NCI-H524 (cell line): ENCODE measurements at places on chromosomes 2 and 18.

GRCh38 chr2:3078684-3079083 lies 298.9 kb downstream of the EIPR1 start:
- DNase-seq, result no peak

DNA sequence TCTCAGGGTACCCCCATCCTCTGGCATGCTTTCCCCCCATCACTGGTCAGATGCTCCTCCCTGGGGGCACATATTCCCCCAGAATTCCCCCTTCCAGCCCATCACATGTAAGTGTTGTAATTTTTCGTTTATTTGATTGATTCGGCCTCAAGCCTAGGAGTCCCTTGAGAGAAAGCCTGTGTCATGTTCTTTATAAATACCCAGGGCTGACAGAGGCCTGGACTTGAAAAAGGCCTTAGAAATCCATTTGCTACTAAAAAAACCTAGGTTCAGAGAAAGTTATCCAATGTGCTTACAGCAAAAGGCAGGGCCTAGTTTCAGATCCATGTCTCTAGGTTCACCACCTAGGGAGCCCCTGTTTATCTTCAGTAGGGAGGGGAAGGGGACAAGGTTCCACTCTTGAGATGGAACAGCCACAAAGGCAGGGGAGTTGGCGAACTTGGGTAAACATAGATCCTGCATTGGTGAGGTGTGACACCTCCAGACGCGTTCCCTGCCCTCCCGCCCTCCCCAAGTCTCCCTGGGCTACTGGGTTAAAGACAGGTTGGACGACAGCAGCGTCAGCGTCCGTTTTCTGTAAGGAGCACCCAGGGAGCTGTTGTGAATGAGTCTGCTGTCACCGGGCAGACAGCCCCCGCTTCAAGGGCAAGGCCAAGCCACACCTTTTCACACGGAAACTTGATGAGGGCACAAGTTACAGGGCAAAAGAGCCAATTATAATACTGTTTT lies 147.8 kb downstream of the EN1 start:
- no peak for DNase-seq

DNA sequence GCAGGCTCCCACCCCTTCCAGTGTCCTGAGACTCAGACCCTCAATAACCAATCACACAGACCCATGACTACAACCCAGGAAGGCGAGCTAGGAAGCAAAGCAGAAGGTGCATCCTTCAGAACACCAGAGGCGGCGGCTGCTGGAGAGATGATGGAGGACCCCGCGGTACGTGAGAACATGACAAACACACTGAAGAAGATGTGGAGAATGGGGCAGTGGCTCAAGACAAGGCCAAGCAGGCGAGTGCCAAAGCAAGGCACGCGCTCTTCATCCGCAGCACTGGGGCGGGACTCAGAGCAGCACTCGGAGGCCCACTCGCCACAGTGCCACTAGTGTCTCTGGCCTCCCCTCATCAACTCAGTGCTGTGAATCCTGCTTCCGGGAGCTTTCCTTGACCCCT lies 13.7 kb downstream of the ERFE start:
- no peak for DNase-seq

DNA sequence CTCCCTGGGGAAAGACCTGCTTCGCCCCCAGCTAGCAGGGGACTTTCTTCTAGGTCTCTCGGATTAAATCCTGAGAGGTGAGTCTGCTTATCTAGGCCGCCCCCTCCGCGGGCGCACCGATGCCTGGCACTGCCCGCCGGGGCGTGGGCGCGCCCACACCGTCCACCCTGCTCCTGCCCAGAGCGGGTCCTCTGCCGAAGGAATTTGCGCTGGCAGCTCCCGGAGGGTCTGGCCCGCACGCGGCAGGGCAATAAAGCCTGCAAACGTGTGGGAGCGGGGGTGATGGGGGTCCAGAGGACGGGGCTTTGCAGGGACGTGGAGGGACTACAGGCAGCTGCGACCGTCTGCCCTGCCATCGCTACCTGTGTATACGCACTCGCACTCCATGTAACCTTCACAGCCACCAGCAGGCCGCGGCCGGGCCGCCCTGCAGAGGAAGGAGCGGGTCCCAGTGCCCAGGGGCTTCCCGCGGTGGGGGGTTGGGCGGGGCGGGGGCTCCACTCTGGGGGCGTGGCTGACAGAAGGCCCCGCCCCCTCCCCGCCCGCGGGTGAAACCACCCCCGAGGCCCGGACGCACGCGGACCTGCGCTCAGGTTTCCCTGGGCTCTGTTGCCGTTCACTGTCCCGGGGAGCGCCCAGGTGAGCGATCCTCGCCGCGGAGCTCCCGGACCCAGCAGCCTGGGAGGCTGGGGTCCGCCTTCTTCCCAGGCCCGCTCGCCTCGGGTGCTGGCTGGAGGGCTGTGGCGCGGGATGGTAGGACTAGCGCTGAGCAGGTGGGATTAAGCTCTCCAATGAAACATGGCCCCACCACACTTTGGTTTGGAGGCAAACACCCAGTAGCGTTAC lies 174.5 kb upstream of the HS6ST1 start:
- DNase-seq, result no peak

DNA sequence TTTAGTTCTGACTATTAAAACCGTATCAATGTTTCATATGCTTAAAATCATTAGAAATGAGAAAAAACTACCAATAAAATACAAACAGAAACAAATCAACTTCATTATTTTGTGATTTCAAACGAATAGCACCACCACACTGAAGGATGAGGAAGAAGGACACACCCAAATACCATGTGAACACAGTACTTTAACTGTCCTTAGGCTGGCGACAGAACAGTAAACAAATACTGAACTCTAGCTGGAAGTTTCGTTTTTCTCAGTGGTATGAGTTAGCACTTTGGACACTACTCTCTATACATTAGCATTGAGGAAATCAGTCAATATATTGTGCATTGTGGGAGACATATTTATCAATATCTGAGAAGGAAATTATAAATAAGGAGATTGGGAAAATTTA lies 202.4 kb upstream of the AGAP1 start:
- no peak for DNase-seq

DNA sequence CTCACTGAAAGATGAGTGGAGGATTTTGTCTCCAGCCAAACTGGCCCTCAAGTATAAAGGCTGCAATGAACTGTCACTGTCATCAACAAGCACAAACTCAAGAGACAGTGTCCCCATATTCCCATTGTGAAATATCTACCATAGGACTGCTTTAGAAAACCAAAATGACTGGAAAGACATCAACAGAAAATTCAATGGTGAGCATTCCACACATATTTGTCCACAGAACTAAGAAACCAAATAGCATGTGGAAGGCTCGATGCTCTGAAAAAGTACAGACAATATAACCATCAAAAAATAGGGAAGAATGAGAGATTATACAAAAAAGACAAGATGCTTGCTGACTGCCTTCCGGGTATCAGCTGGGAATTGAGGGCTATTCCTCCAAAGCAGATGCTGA lies 37.6 kb downstream of the TGFBRAP1 start:
- DNase-seq, result no peak

DNA sequence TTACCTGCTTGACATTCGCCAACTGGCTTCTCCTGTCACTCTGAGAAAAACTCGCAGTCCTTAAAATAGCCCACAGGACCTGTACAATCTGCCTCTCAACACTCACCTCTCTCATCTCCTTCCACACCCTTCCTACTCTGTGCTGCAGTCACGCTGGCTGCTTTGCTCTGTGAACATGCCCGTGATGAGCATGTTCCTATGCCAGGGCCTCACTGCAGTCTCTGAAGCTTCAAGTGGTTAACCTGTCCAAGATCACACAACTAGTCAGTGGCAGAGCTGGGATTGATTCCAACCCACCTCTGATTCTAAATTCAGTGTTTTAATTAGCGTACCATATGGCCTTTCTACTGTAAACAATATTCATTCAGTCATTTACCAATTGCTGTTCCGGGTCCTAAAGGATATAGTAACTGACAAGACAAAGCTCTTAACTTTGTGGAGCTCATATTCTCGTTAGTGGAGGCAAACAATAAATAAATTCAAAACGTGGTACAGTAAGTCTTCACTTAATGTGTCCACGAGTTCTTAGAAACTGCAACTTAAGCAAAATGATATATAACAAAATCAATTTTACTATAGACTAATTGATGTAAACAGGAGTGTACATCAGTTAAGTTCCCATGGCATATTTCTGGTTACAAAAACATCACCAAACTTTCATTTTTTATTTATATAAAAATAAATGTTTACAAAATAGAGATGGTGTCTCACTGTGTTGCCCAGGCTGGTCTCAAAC lies 38.9 kb upstream of the FBXO11 start:
- DNase-seq, result peak; percentile 86

- no peak for DNase-seq
Measured at GRCh38 chr18:50138181-50139064, 56.5 kb downstream of the MYO5B start.

DNA sequence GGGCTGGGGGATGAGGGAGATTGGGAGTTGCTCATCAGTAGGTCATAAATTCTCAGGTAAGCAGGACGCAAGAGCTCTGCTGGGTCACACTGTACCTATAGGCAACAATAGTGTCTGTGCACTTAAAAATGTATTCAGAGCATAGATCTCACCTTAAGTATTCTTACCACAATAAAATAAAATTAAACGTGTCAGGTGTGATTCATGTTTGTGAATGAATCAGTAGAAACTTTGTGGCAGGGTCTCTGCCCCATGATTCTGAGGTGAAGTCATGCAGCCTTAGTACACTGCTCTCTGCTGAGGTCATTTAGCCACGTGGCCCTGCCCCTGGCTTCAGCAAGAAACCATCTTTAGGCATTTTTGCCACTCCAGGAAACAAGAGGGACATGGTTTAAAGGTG lies 253.8 kb downstream of the FBXO15 start:
- no peak for DNase-seq

- DNase-seq, result peak; percentile 57
Measured at GRCh38 chr18:31931163-31931885, 11.6 kb downstream of the TRAPPC8 start.

DNA sequence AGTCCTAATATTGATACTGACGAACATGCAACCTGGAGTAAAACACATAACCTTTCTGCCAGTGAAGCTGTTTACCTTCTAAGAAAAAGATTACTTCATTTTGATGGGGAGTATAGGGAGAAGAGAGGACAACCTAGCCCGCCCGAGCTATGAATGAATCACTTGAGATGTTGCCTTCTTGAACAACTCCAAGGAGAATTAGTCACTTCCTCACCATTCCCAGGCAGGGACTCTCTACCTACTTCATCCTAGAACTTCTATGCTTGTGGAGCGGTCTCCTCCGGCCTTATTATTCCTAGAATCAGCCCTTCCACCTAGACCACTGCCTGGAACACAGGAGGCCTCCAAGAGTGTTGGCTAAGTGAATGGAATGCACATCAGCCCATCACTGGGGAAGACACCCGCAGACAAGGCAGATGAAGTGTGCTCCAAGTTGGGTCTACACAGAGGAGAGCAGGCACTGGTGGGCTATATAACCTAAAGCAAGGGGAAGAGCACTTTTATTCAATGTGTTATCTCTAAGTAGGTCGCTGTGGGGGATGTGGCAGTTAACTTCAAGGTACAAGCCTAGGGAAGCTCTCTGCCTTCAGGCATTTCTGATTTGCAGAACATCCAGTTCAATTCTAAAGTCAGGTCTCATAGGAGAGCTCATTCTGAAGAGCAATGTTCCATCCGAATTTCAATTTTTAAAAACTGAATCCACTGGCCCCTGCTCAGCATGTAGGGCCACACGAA lies 57.4 kb downstream of the STK39 start:
- no peak for DNase-seq

DNA sequence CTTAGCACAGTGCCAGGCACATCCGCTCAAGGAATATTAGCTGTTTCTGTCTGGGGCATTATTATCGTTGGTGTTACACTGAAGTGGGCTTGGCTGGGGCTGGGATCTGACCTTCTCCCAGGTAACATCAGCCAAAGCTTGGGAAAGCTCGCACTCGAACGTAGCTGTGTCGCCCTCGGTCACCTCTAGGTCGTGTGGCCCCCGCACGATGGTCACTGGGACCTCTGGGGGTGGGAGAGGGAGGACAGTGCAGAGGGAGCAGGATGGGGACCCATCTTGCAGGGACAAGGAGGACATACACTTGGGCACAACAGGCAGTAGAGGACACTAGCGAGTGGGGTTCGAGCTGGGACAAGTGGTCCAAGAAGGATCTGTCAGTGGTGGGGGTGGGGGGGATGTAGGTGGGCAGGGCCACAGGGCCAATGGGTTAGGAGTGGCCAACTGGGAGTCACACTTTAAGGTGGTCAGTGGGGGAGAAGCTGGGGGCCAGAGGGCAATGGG lies 9.7 kb downstream of the TMEM198 start:
- no peak for DNase-seq

GRCh38 chr2:196681510-196681909 lies 42.0 kb downstream of the CCDC150 start:
- no peak for DNase-seq

- DNase-seq, result no peak
Measured at GRCh38 chr2:85996591-85996990, 107.8 kb upstream of the ST3GAL5 start.

- DNase-seq, result no peak
Measured at GRCh38 chr2:14681608-14682007, 49.1 kb downstream of the LRATD1 start.

GRCh38 chr2:231197706-231198290 lies 633 bp upstream of the ARMC9 start:
- no peak for DNase-seq

GRCh38 chr18:32831781-32832180 lies 59.0 kb upstream of the KLHL14 start:
- DNase-seq, result no peak

GRCh38 chr2:240672701-240673190 lies 9.9 kb downstream of the AQP12B start:
- DNase-seq, result no peak

- DNase-seq, result no peak
Measured at GRCh38 chr2:128308284-128308731, 10.4 kb downstream of the HS6ST1 start.

DNA sequence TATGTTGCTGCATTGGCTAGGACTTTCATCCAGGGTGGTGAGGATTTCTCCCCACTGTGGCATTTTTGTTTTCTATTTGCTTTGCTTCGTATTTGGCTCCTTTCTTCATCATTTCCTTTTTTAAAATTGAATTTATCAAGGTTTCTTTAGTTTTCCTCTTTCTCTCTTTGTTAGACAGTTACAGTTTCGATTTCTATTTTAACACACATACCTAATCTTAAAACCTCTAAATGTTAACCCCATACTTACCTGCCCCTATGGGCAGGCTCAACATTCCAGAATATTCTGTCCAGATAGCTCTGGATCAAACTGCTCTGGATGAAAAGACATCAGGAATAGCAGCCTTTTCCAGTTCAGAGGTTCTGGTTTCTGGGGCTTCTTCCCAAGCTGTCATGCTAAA lies 49.2 kb downstream of the DIPK1C start:
- no peak for DNase-seq

- DNase-seq, result peak; percentile 23
Measured at GRCh38 chr18:47987388-47987699, 56.9 kb upstream of the SMAD2 start.

GRCh38 chr2:180336550-180336949 lies 329.5 kb upstream of the CWC22 start:
- no peak for DNase-seq

- no peak for DNase-seq
Measured at GRCh38 chr2:208049006-208049405, 23.7 kb upstream of the PLEKHM3 start.

GRCh38 chr18:35511428-35511827 lies 13.7 kb upstream of the INO80C start:
- no peak for DNase-seq

GRCh38 chr2:172540421-172540820 lies 15.5 kb upstream of the PDK1 start:
- no peak for DNase-seq
